ENCODE measurements at places on chromosomes 7 and 10.

- no peak for DNase-seq
Observed at GRCh38 chr7:41403291-41403690, 299.6 kb downstream of the INHBA start.

DNA sequence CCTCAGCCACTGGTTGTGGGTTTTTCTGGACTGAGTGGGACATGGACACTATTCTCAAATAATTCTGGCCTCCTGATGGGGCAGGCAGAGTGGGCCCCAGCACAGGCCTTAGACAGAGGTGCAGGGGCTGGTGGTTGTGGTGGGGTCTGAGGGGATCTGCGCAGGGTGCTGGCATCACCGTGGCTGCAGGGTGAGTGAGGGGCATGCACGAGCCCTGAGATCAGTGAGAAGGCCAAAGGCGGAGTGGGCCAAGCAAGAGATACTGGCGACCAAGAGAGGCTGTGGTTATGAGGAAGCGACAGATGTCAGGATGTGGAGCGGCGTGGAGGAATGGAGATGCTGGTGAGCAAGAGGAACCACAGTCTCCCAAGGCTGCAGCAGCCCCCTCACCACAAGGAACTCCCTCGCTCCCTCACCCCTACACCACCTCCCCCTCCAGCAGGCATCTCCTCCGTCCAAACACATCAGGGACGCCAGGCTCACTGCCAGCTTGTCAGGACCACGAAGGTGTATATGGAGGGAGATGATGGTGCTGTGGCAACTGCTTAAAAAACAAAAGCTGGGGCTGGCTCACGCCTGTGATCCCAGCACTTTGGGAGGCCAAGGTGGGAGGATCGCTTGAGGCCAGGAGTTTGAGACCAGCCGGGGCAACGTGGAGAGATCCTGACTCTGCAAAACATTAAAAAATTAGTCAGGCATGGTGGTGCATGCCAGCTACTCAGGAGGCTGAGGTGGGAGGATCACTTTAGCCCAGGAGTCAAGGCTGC is 9.6 kb downstream of the PRF1 start:
- no peak for DNase-seq

GRCh38 chr7:137703291-137704010 is 143.3 kb downstream of the DGKI start:
- DNase-seq, result no peak

- no peak for DNase-seq
Observed at GRCh38 chr10:105774881-105775280, 1133.8 kb downstream of the SORCS3 start.

- DNase-seq, result no peak
Observed at GRCh38 chr10:112918771-112919170, 31.3 kb upstream of the TCF7L2 start.

- DNase-seq, result no peak
Observed at GRCh38 chr10:36026656-36027390, 384.7 kb upstream of the FZD8 start.

- DNase-seq, result no peak
Observed at GRCh38 chr7:89987665-89988064, 166.6 kb upstream of the STEAP1 start.

DNA sequence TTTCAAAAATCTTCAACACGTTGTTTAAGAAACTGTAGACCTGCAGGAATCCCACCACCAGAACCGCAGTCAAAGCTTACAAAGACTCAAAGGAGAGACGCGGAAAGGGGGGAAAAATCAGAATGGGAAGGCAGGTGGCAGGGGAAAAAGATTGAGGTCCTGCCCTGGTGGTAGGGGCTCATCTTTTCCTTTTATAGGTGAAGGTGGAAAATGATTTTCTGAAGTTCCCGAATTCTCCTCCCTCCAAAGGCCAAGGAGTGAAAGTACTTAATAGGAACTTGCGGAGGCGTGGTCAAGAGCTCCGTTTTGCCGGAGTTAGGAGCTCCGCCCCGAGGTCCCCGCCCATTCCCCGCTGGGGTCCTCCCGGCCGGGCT is 724 bp downstream of the BBIP1 start:
- peak; percentile 97 for DNase-seq

DNA sequence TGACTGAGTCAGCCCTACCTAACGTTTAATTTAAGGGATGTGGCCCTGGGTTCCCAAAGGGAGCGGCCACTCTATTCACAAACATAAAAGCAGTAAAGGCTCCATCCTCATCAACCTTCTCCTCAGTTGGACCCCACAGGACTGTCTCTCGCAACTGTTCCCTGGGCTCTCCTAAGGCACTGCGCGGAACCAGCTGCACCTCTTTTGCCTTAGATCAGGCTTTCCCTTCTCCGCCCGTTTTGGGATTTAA is 689 bp upstream of the GTPBP4 start:
- DNase-seq, result no peak

DNA sequence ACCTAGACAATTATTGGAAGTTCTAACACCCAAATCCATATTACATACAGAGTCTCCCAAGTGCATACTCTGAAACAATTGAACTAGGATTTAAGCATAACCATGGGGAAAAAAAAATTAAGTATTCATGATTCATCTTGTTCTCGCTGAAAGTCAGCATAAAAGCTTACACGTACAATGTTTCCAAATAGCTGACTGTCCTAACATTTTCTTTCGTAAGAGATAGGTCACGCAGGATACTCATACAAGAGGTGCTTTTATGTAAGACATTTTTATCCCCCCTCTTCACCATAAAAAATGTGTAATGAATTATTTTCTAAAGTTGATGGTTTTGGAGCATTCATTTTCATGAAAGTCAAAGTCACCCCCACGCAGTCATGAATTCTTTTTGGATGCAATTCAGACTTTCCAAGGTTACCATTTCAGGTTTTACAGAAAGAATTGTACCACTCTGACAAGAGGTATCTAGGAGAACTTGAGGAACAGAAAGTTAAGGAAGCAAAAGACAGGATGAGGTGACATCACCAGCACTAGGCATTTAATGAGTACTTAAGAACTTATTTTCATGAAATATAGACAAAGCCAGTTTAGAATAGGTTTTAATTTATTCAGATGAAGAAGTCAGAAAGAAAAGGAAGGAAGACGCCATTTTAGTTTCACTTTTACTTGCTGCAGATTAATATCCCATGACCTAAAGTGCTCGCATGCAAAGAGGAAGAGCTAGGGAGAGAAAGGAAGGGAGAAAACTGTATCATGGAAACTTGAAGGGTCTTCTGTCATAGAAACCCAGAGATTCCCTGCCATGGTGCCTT is 55.8 kb downstream of the TMEM26 start:
- DNase-seq, result no peak

- DNase-seq, result no peak
Observed at GRCh38 chr7:70480927-70481569, 650.9 kb upstream of the GALNT17 start.

DNA sequence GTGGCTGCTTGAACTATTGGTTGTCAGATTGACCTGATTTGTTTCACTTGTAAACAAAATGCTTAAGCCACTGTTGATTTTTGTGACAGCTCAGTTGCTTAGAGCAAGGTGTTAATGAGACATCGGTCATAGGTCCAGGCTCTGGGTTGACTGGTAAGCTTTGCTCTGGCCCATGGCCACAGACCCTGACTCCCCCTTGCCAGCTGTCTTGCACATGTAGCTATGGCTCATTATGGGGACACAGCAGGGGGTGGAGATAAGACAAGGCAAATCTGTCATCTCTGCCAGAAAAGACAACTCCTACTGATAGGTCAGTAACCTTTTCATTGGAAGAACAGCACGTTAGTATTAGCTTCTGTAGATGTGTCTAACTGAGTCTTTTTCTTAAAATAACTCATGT is 95.3 kb downstream of the KAT6B start:
- no peak for DNase-seq

GRCh38 chr10:112330162-112330561 is 43.8 kb upstream of the ACSL5 start:
- DNase-seq, result no peak

GRCh38 chr7:112996331-112996871 is 90.2 kb downstream of the GPR85 start:
- no peak for DNase-seq

GRCh38 chr7:37784015-37784414 is 64.4 kb upstream of the NME8 start:
- no peak for DNase-seq

DNA sequence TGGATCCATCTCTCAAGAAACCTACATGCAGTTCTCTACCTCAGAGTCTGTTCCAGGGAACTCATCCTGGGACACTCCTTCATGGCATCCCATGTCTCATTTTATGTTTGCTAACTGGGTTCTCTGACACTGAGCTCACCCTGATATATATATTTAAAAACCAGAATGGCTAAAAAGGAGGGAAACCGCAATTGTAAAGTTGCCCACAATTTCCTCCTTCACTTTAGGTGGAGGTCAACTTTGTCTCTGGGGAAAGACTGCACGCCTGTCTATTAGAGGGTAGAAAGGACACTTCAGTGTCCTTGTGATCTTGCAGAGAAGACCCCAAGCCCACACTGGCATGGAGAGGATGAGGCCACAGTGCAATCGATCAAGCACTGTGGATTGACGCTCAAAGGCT is 131.7 kb downstream of the TEX36 start:
- DNase-seq, result no peak

GRCh38 chr10:130858626-130859025 is 452.9 kb downstream of the TCERG1L start:
- DNase-seq, result no peak

GRCh38 chr10:113384181-113384580 is 168.7 kb upstream of the HABP2 start:
- no peak for DNase-seq

DNA sequence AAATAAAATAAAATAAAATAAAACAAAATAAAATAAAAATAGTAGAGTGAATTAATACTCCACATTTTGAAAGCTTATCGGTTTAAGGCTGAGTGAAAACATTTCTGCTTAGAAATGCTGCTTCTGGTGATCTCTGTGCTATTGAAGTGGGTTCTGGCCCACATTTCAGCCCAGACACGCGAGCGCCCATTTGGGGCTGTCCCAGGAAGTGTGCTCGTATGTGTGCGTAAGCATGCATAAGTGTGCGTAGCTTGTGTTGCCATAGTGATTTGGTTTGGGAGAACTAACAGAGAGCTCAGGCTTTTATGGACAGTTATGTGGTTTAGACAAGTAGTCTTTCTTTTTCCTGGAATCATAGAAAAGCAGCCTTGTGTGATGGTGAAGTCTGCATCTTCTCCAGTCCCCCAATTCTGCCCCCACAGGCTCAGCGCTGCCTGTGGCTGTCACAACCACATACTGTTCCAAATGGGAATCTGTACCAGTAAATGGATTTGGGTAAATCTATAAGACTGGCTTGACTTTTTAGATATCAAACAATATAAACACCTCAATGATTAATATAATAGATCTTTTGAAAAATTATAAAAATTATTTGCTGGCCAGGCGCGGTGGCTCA is 29.8 kb upstream of the PURB start:
- no peak for DNase-seq

DNA sequence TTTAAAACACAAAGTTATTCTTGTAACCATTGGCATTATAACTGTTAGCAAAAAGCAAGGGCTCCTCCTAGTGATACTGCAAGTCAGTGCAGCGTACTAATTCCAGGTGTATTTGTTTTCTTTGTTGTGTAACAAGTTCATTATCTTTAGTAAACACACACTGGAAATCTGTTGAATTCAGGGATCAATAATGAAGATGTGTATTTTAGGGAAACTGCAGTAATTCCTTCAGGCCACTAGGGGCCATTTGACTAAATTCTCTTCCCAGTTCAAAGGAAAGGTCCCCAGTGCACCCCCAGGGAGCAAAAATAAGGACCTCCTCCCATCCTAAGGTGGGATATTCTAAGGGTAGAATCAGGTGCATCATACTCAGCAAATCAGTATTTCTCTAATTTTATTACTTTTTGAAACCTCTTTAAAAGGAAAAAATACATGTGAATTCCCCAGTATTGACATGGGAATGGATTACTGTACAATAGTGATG is 158.6 kb upstream of the LYZL1 start:
- DNase-seq, result no peak

GRCh38 chr10:87095236-87095945 is 385 bp downstream of the SHLD2 start:
- DNase-seq, result peak; percentile 85

DNA sequence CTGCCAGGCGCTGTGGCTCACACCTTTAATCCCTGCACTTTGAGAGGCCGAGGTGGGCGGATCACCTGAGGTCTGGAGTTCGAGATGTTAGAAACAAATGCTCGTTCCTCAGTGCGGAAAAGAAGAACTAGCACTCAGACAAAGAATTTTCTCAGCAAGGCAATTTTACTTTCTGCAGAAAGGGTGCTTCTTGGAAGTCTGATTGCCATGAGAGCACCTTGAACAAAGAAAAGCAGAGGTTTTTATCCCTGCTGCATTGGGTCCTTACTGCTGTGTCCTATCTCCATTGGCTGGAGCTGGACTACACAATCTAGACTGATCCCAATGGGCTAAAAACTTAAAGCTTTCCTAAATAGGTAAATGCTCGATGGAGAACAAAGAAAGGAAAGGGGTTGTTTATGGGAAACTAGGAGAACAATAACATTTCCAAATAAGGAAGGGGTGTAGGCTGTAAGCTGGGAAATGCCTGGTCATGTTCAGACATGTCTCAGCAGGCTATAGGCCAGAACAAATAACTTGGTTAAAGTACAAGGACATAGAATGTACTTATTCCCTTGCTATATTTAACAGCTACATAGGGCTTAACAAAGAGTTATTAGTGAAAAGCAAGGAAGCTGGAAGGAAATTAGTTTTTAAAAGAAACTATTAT is 26.1 kb upstream of the ACTR3B start:
- DNase-seq, result no peak

- no peak for DNase-seq
Observed at GRCh38 chr10:118835682-118836326, 81.0 kb upstream of the CACUL1 start.

GRCh38 chr7:5774790-5775189 is 6.7 kb downstream of the RNF216 start:
- DNase-seq, result no peak

GRCh38 chr10:60035984-60036383 is 129.6 kb upstream of the CCDC6 start:
- no peak for DNase-seq

DNA sequence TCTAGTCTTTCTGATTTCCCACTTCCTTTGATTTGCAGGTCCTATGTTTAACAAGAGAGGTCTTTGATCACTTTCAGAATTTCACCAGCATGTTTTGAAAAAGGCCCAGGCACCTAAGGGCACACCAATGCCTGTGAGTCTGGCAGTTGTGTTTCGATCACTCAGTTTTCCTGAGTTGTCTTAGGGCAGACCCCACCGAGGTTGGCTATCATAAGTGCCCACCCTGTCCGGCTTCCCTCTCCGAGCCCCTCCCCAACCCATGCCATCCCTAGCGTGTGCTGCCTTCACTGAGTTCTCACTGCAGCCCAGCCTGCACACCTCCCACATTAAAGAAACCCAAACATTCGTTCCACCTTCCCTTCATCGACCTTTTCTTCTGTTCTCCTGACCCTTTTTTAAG is 257.9 kb downstream of the GRID1 start:
- no peak for DNase-seq
